ENCODE measurements at places on chromosomes 2 and 18.
A peak's percentile ranks its signal among the peaks of the same experiment; 100 is the strongest.

DNA sequence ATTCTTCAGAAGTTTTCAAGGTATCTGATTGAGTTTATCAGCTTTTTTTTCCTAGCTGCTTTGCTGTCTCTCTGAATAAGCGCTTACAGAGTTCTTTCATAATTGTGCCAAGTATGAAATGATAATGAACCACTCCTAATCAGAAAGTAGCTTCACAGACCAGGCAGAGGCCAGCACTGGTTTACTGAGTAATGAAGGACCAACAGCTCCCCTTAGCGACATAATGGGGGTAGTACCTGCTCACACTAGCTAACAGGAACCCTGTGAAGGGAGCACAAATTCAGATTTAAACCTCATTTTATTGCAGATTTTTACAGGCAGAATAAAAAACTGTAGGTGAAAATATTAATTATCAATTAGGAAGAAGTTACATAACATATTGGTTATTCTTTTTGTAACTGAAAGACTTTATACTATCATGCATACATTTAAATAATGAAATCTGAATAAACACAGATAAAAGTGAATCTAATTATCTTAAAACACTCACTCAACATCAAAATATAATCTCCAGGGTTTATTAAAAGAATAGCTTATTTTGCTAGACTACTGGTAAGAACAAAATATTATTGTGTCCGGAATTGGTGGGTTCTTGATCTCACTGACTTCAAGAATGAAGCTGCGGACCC, 53.7 kb upstream of the LRRC30 start:
- DNase-seq, result no peak

- no peak for DNase-seq
Observed at GRCh38 chr2:238108423-238109183, 8.5 kb downstream of the ESPNL start.

DNA sequence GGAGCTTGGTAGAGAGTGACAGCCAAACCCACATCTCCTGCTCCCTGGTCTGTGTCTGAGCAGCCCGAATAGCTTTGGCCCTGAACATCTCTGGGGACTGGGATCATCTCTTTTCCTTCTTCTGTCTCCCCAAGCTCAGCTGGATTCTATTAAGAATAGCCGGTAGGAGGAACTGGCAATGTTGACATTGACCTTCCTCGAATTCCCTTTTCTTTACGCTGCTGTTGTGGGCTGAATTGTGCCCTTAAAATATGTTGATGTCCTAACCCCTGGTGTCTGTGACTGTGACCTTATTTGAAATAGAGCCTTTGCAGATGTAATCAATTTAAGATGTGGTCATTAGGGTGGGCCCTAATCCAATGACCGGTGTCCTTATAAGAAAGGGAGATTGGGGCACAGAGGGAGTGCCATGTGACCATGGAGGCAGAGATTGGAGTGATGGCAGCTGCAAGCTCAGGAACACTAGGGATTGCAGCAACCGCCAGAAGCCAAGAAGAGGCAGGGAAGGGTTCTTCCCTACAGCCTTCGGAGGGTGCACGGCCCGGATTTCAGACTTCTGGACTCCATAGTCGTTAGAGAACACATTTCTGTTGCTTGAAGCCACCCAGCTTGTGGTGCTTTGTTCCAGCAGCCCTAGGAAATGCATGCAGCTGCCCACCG, 5.8 kb upstream of the SFTPB start:
- no peak for DNase-seq

DNA sequence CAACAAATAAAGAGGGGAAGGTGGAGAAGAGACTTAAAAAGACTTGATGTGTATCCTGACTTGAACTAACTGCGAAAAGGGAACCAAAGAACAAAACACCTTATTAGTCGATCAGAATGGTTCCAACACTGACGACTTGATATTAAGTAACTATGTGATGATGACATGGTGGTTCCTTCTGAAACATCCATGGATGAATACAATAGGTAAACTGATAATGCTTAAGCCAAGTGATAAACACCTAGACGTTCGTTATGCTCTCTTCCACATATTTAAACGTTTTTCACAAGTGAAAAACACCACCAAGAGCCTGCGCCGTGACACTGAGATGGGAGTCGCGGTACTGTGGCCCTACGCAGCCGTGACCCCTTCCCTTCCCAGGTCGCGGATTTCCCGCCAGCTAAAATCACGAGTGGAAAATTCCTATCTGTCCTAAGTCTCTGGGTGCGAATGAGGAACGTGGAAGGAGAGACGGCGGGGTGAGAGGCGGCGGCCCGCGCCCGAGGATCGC, 797 bp downstream of the TTC32 start:
- no peak for DNase-seq

- no peak for DNase-seq
Observed at GRCh38 chr2:213696442-213696841, 412.2 kb downstream of the SPAG16 start.

DNA sequence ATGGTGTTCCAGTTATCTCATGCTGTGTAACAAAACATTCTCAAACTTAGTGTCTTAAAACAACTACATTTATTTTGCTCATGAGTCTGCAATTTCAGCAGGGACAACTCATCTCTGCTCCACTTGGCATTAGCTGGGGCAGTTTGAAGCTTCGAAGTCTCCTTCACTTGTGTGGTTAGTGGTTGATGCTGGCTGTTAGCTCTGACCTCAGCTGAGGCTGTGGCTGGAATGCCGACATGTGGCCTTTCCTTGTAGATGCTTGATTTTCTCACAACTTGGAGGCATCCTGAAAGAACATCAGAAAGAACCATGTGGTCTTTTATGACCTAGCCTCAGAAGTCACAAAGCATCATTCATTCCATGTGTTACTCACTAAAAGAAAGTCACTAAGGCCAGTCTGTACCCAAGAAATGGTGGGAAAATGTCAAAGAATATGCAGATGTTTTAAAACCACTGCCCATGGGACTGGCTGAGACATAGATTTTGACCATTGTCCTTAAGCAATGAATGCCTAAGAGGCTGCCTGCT, 3.8 kb upstream of the TMSB10 start:
- DNase-seq, result no peak

DNA sequence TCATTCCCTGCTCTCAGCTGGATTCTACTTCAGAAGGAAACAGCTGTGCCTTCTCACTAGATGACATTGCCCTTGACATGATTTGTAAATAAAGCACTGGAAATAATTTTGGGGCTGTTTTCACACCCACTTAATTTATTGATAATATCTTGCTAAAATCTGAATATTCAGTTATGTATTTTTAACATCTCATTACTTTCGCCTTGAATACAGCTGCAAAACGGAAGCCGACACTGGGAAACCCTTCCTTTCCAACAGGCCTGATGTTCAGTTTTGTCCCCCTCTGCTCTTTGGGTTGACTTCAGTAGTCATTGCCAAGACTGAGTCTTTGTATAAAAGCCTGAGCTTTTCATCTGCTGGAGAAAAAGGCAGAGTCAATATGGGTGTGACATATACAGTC, 82.7 kb downstream of the DOCK10 start:
- DNase-seq, result no peak

- DNase-seq, result no peak
Observed at GRCh38 chr2:3122525-3122924, 255.1 kb downstream of the EIPR1 start.

- no peak for DNase-seq
Observed at GRCh38 chr18:6795307-6795706, 65.8 kb downstream of the ARHGAP28 start.

- no peak for DNase-seq
Observed at GRCh38 chr2:241690202-241690717, 3.6 kb upstream of the DTYMK start.

DNA sequence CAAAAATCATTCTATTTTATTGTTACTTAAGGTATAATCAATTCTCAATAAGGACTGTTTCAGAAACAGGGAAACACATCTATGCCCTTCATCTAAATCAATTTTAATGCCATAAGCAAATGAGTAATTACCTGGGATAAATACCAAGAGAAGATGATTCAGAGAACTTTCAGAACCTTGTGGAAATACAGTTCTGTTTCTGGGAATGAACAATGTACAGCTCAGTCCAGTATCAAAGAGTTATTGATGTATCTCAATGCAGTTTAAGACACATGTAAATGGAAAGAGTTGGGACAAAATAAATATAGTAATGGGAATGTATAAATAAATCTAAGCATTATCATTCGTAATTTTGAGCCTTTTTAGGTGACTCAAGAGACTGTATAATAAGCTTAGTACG, 60.1 kb downstream of the PTPN2 start:
- no peak for DNase-seq

GRCh38 chr2:26922405-26923188, 47.8 kb upstream of the MAPRE3 start:
- DNase-seq, result peak; percentile 38

DNA sequence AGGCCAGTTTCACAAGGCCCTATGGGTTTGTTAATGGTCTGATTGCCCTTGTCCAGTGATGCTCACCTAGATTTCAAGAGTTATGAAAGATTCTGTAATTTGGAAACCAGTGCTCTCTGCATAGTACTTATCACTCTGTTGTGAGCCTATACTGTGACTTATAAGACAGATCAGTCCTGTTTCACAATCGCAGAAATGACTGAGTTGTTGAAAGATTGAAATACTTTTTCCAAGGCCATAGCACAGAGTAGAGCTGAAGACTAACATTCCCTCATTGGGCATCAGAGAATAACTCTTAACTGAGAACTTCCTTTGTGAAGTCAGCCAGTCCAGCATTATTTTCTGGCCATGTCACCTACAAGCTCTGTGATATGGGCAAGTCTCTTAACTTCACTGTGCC, 44.0 kb downstream of the CCDC85A start:
- DNase-seq, result no peak

- no peak for DNase-seq
Observed at GRCh38 chr2:28319118-28320008, 73.3 kb upstream of the FOSL2 start.

- DNase-seq, result no peak
Observed at GRCh38 chr18:5297597-5297996, 2.1 kb upstream of the ZBTB14 start.

DNA sequence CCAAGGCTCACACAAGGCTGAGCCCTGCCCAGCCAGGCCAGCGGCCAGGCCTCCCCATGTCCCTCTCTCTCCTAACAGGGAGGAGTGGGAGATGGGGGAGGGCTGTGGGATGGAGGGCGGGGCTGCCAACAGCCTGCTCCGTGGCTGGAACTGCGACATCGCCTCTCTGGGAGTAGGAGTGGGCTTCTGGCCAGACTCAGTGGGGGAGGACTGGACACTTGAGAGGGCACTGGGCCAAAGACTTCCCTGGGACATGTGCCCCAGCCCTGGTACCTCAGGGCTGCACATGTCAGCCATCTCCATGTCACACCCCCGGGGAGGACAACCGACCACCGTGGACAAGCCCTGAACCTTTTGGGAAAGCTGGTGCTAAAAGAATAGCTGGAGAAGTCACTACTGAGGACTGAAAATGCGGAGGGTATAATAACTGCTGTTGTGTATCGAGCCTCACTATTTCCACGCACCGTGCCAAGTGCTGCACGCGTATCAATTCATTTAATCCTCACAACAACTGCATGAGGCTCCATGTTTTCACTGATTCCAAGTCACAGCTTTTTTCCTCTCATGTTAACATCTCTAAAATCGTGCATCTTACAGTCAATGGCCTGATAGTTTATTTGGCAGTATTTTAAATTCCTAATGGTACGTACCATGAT, 127.3 kb downstream of the MSH2 start:
- no peak for DNase-seq

GRCh38 chr2:58702302-58702885, 461.3 kb upstream of the FANCL start:
- DNase-seq, result no peak

DNA sequence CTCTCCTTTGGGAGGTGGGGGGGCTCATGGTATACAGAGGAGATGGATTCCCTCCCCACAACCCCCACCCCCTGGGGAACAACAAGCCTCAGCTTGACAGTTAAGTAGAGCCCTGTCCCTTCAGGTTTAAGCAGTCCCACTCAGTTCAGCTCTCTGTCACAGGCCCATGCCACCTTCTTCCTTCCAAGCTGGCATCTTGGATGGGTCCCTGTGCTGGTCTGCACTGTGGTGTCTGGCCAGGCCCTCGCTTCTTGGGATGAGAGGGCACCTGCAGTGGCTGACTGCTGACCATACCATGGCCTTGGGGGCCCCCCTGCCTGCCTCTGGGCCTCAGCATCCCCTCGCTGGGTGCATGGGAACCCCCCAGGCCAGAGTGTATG, 20.4 kb upstream of the GPR17 start:
- DNase-seq, result no peak

- DNase-seq, result no peak
Observed at GRCh38 chr2:239519089-239519920, 118.5 kb upstream of the HDAC4 start.

GRCh38 chr2:241695651-241696050, 6.2 kb upstream of the ING5 start:
- DNase-seq, result no peak

- DNase-seq, result no peak
Observed at GRCh38 chr2:165953306-165953654, 296 bp downstream of the TTC21B start.

DNA sequence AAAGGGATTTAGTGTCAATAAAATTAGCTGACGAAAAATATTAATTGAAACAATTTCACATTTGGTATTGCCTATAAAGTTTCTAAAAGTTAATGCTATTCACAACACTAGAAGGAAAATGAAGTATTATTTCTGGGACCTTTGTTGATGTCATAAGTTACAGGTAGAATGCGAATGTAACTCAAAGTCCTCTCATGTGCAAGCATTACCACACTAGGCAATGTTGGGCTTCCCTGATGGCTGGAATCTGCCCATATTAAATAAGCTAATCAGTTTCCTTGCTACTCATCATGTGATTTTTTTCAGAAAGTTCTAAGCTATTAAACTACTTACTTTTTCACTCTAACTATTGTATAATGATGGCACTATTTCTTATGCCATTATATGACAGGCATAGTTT, 44.6 kb downstream of the COBLL1 start:
- no peak for DNase-seq

DNA sequence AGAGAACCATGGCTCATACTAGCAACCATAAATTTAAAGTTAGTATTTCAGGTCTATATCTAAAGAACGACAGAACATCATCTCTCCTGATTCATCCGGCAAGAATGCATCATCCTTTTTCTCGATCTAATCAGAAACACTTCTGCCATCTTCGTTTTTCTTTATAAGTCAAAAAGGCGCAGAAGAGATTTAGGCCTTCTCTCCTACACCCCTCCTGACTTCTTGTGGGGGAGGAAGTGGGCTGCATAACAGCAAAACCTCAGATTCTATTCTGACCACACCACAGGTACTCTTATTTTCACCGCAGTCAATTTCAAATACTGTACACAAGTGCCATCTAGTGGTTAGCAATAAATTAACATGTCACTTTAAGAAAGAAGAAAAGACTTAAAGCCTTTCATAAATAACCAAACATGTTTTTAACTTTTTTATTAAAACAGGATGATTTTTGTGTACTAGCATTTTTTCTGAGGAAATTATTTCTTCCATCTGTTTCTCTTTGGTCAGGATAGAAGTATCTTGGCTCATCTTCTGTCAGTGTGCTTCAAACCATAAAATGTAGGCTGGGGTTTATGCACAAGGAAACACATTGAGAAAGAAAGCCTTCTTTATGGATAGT, 48.4 kb upstream of the PIK3C3 start:
- DNase-seq, result peak; percentile 11

- DNase-seq, result no peak
Observed at GRCh38 chr18:50862401-50862800, 16.5 kb upstream of the ME2 start.
